NCI-H1092 (cell line): ENCODE measurements at places on chromosomes 6 and 20.

DNA sequence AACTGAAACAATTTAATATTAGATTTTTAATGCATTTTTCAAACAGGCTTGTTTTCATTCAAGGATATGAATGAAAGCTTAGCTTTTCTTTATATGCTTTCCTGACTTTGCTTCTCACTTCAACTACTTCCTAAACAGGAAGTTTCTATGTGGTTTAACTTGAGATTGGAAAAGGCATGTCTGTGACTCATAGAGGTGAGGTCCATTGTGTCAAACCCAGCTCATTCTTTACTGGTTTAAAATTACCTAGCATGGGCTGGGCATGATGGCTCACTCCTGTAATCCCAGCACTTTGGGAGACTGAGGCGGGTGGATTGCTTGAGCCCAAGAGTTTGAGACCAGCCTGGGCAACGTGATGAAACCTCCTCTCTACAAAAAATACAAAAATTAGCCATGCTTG is 34.4 kb downstream of the EFHC1 start:
- DNase-seq = no peak

GRCh38 chr6:27608916-27609883 is 136.3 kb upstream of the ZNF184 start:
- no peak for DNase-seq

DNA sequence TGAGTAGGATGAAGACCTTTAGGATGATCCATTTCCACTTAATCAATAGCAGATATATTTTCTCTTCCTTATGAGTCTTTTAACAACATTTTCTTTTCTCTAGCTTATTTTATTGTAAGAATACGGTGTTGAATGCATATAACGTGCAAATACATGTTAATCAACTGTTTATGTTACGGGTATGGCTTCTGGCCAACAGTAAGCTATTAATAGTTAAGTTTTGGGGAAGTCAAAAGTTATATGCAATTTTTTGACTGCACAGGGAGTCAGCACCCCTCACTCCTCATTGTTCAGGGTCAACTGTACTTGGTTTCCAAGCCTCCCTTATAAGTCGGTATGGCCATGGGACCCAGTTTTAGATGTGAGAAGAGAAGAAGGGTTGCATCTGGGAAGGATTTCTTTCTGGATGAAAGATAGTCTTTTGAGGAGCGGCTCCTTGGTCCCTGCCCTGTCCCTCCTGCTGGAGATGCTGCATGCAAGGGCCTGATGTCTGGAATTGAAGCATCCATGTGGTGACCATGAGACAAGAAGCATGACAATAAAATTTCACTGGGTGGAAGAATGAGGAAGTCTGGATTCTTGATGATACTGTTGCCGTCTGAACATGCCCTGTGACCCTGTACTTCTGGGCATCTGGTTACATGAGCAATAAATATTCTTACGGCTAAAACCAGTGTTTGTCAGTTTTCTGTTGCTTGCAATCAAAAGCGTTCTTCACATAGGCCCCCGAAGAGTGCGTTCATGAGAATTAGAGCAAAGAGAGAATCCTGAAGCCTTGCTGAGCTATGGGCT is 194.7 kb upstream of the PMEPA1 start:
- DNase-seq = no peak

- DNase-seq = no peak
These were observed 44.2 kb upstream of the ARFGEF2 start for GRCh38 chr20:48877304-48877703.

- DNase-seq = peak; percentile 25
These were observed 153.3 kb upstream of the SNX9 start for GRCh38 chr6:157669747-157670216.

- DNase-seq = no peak
These were observed 28.2 kb upstream of the ATXN1 start for GRCh38 chr6:16789329-16790038.

GRCh38 chr6:31727034-31727716 is 1.9 kb downstream of the DDAH2 start:
- no peak for DNase-seq

DNA sequence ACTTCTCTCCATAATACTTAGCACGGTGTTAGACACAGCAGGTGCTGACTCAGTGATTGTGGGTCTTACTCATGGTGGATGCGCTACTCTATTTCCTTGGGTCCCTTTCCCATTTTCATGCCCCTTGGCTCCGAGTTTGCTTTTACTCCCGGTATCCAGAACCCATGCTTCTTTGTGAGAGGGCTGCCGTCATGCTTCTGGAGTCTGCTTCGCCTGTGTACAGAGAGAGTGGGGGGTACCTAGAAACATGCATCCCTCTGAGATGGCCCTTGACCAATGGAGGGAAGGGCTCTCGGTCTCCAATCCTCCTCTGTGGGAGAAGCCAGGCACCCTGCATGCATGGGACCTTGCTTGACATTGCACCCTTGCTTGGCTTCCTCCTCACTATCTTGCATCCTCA is 160.4 kb downstream of the NRN1 start:
- DNase-seq = no peak

- DNase-seq = no peak
These were observed 56.8 kb downstream of the LINC00237 start for GRCh38 chr20:21049305-21049828.

- DNase-seq = no peak
These were observed 98.9 kb upstream of the MAFB start for GRCh38 chr20:40787941-40788340.

GRCh38 chr6:24689964-24690363 is 23.1 kb downstream of the ACOT13 start:
- DNase-seq = no peak

GRCh38 chr6:9250852-9251251 is 815.5 kb upstream of the SLC35B3 start:
- DNase-seq = peak; percentile 17

DNA sequence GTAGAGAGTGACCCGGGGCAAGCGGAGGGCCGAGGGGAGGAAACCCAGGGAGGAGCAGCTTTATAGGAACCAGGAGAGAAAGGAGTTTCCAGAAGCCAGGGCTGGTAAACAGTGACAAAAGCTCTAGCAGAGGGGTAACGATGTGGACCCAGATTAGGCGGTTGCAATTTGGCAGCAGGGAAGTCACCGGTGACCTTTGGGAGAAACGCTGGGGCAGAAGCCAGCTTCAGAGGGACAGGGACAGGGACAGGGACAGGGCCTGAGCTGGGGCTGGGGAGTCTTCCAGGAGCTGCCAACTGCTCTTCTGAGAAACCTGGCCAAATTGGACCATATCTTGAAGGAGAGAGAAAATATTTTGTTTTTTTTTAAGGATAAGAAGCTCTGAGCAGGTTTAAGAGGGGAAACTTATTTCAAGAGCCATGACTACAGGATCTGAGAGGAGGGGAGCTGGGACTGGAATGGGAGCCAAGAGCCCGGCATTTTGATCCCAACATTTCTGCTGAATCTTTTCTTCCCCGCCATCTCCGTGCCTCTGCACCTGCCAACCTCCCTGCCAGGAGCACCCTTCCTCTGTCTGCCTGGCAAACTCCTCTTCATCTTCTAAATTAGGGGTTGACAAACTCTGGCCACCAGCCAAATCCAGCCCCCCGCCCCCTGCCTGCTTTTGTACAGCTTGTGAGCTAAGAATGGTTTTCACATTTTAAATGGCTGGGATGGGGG is 22.6 kb upstream of the PREX1 start:
- peak; percentile 76 for DNase-seq

- no peak for DNase-seq
These were observed 14.5 kb upstream of the B4GALT5 start for GRCh38 chr20:49727894-49728885.

DNA sequence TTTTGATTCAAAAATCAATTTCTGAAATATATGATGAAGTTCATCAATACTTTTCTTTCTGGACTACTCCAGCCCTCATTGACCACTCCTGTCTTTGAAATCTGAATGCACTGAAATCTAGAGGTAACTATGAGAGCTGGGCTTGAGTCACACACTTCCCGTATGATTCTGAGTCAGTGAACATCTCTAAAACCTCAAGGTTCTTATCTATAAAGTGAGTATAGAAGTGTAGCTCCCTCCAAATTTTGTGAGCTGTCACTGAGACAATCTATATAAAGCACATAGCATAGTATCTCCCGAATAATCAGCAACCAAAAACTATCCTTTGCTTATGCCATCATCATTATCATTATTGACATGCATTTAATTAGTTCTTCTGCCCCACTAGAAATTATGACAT is 182.4 kb downstream of the TSHZ2 start:
- DNase-seq = no peak

- peak; percentile 95 for DNase-seq
These were observed 613 bp upstream of the DLL1 start for GRCh38 chr6:170291271-170292110.

GRCh38 chr20:38501858-38502436 is 29.3 kb downstream of the RALGAPB start:
- no peak for DNase-seq

- DNase-seq = peak; percentile 12
These were observed 577 bp upstream of the SCAND1 start for GRCh38 chr20:35954907-35955251.

DNA sequence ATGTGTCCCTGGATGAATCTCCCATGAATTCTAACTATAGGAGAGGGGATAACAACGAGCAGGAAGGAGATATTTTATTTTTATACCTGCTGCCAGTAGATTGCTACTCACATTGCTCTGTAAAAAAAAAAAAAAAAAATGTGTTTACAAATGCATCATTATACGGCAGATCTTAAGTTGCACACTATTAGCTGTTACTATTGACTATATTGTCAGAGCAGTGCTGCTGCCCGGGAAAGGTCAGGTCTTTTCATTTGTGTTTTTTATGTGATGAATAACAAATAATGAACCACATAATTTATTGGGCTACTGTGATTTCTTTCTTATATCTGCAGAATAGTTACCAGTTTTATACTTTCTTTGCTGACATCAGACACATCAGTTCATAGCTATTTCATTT is 393.3 kb downstream of the C6orf118 start:
- no peak for DNase-seq

GRCh38 chr6:125781314-125781868 is 9.4 kb upstream of the NCOA7 start:
- DNase-seq = no peak
